ENCODE measurements at places on chromosomes 12 and 14.

DNA sequence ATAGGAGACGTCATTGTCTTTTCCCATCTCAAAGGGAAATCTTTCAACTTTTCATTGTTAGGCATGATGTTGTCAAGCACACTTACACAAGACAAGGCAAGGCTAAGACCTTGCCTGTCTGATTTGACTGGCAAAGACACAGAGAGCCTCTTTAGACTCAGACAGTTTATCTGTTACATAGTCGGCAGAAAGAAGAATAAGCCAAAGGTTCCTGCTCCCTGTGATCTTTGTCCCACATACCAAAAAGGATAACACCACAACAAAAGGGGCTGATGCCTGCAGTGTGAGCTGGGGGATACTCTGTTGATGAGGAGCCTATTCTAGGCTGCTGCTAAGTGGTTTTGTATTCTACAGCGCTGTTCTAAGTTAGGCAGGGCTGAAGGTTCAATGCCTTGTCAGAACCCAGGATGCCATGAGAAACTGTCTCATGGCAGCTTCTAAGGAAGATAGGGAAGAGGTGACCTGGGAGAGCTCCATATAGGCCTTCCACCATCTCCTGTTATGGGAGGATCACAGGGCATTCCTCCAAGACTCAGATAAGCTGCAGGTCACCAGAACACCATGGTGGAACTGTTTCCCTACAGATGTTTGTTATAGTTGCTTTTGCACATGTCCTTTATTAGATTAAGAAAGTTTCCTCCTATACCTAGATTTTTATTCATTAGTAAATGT lies 12.7 kb downstream of the ERC1 start:
- no peak for DNase-seq

DNA sequence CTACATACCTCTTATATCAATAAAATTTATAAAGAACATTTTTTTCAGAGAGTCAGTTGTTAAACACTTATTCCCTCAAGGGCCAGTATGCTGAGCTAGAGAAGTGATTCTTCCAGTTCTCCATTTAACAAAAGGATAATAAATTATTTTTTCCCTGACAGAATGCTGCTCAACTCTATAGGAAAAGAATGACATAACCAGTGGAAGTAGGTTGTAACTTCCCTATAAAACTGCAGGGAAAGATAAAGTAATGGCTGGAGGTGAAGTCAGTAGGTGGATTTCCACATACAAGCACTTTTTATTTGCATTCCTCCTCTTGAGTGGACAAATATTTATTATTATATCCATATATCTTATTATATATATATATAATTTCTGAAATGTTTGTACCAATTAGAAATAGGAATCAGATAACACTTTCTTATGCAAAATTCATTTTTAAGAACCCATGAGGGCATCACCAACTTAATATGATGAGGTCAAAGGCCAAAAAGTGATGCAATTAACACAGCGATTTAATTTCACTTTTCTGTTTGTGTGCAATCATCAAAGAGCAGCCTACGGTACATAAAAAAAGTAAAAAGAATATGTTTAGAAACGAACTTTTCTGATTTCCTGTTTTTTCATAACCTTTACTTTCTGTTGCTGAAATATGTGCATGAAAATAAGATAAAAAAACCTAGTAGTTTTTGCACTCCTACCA lies 175.3 kb downstream of the PRKD1 start:
- peak; percentile 28 for DNase-seq

DNA sequence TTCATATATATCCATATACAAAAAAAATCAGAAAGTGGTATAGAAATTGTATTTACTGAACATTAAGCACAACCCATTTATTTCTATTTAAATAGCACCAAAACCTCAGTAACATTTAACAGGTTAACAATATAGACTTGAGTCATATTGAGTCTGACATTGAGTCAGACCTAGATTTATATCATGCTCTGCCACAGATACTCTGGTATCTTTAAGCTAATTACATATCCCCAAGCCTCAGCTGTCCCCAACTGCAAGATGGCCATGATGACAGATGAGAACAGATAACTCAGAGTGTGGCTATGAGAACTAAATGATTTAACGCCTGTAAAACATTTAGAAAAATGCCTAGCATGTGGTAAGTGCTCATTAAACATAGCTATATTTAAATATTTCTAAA lies 40.3 kb downstream of the IFNG start:
- DNase-seq = no peak

- no peak for DNase-seq
These were observed 10.0 kb downstream of the VWF start for GRCh38 chr12:6114476-6114870.

DNA sequence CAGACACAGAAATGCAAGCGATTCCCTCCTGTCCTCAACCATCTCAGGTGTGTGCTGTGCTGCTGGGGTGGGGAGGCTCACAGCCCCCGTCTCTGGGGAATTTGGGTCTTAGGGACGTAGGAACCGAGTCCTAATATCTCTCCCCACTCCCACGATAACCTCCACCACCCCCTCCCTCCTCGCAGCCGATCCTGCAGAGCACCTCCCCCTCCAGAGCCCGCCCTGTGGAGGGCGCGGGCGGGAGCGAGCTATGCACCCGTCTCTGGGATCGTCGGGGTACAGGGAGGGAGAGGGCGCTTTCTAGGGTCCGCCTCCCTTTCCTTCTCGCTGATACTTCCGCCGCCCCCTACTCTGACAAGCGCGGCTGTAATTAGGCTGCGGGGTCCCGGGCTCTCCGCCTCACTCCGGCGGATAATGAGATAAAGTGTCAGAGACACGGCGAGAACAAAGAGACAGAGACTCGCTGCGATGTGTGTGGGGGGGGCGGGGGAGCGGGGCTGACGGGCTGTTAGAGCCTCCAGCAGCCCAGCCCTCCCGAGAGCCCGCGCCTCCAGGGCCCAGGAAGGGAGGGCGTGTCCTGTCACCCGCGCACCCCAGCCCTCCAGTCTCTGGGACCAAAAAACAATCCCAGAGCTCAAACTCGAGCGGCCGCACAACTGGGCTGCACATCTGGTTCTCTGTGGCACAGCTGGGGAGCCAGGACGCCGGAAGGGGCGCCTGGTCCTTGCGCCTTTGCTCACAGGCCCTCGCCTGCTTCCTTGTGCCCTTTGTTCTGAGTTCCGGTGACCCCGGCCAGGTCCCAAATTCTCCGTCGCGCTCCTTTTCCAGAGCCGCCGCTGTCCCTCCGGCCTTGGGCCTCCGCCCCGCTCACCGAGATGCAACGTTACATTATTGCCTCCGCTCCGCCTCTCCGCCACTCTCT lies 8.7 kb downstream of the SHMT2 start:
- peak; percentile 74 for DNase-seq

DNA sequence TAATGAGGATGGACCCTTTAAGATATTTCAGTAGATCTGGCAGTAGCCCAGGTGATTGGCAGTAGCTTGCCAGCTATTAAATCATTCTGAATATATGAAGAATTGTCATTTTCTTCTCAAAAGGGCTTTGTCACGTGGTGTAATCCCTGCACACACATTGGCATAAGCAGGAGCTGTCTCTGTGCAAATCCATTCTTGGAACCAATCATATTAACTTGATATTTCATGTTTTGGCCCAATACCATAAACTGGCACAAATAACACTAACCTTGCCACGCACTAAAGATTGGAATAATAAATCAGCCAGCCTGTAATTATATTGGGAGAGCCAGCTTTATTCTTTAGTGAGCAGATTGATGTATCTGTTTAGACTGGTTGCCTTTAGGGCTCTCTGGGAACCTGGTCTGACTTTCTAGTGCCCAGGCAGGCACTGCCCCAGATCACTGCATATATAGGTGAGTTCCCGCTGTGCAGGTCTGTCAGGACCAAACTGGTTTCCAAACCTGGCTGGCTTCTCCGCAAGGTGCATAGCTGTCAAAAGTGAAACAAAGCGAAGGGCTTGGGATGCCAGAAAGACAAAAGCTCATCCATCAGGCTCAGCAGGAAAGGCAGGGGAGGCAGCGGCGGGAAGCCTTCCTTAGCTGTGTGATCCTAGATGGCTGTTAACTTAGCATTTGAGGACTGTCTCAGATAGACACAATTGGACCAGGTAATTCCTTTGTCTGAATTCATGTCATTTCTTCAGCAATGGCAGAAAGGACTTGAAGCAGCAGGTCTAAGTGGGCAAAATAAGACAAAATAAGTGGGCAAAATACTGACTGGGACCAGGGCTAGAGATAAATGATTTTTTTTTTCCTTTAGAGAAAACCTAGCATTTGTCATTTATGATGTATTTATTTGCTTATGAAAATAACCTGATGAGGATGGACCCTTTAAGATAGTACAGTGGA lies 128.8 kb upstream of the DYRK2 start:
- DNase-seq = no peak

DNA sequence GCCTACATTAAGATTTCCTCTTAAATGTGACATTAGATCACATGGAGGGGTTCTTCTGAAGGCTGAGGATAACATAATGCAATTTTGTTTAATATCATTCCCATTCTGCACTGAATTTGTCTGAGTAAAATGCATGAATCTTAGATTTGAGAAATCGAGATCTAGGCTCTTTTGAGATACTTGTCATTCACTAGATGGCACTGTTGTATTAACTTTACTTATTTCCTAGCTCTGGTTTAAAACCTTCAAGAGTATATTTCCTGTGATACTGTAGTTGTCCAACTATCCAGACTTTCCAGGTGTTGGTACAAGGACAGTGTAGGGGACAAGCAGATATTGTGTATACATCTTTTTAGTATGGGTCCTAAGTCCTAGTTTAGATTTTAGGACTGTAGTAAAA lies 91.7 kb upstream of the SEL1L start:
- peak; percentile 30 for DNase-seq

- no peak for DNase-seq
These were observed 39.8 kb downstream of the NIN start for GRCh38 chr14:50791201-50791600.

DNA sequence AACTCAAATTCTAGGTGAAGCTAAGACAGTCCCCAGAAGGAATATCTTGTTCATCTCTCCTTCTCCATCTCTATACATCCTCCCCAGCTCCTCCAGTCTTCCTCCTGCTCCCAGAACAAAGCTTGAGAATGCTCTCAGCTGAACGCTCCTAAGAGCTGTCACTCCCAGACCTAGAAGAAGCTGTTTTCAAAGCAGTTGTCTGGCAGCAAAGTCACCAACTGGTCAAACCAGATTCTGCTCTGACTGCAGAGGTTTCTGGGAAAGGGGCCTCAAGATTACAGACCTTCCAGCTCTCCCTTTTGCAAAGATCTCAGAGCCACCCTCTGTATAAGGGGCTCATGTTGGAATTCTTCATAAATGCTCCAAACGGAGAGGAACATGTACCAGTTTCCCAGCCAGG lies 9.6 kb upstream of the HSPB8 start:
- no peak for DNase-seq

GRCh38 chr14:63438065-63438757 lies 105.0 kb downstream of the PPP2R5E start:
- no peak for DNase-seq

GRCh38 chr14:44701563-44702263 lies 194.6 kb upstream of the FSCB start:
- no peak for DNase-seq
